Anterior cingulate cortex (tissue), 58 donors: ENCODE measurements at places on chromosomes 3 and 15.

- no peak for DNase-seq
Measured at GRCh38 chr3:140585828-140586227, 92.0 kb upstream of the TRIM42 start.

DNA sequence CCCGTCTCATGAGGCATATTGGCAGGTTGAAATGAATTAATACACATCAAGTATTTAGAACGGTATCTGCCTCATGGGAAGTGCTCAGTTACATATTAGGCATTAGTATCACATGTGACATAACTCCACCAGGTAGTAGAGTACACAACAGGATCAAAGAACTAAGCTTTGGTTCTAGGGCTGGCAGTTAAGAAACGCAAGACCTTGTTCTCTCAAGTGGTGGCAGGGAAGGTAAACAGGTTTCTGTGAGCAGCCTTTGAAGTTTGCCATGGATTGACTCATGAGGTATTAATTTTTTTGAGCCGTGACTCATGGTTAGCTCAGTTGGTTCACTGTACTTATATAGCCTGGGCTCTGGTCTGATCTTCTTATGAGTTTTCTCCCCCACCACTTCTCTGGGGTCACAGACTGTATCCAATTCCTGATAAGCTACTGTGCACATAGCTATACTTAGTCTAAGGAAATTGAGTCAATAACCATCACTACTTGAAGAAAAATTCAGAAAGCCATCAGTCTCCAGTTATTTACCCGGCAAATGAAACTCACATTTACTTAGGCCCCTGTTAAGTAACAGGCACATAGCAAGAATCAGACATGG lies 155.6 kb upstream of the STT3B start:
- no peak for DNase-seq

DNA sequence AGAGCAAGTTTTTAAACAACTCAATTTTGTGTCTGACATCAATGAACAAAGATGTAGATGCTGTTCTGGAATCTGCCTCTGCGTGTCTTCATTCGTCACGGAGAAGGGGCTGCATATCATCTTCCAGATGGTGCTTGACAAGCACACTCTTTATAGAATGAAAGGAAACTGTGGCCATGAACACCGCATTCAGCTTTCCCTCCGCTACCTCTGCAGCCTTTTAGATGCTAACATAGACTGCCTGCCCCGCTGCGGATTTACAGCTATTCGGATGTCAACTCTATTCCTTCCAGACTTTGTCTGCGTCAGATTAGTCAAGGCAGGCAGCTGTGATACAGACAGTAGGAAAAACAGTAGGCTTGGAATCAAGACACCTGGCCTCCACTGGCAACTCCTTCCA lies 232.9 kb downstream of the TJP1 start:
- no peak for DNase-seq

GRCh38 chr15:76060118-76060989 lies 569 bp downstream of the TMEM266 start:
- DNase-seq, result peak; percentile 14

DNA sequence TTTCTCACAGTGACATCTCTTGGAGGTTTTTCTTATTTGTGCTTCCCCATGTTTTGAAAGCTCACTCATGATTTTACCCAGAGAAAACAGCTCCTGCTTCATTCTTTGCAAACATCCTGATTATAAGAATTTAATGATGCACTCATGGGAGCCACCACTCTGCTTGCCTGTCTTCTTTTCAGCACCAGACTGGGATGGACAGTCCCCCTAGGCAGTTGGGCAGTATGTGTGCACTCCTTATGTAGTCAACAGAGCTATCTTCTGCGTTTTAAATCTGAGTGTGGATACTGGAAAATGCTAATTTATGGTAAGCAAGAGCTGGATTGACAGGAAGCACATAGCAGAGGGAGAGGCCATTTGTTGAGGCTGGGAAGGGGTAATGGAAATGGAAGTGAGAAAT lies 276.1 kb downstream of the AGBL1 start:
- no peak for DNase-seq

GRCh38 chr3:120462409-120462959 lies 11.7 kb upstream of the FSTL1 start:
- DNase-seq, result no peak

DNA sequence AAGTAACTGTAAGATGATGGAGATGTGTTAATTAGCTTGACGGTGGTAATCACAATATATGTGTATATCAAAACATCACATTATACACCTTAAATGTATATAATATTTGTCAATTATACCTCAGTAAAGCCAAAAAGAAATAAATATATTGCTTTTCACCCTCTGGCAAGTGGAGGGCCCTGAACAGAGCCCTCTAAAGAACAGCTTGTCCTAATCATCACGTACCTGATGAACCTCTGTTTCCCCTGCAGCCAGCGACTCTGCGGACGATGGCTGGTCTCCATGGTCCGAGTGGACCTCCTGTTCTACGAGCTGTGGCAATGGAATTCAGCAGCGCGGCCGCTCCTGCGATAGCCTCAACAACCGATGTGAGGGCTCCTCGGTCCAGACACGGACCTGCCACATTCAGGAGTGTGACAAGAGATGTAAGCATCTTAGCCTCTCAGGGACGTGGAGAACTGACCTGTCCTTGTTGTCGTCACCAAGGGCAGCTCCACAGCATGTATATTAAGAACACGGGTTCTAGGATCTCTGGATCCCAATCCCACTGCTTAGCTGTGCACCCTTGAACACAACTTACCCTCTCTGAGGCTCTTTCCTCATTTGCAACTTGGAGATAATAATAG lies 6.3 kb downstream of the THBS1 start:
- no peak for DNase-seq

- no peak for DNase-seq
Measured at GRCh38 chr3:157956850-157957249, 149.4 kb downstream of the SHOX2 start.

GRCh38 chr3:139935866-139936817 lies 1.2 kb downstream of the CLSTN2 start:
- peak; percentile 54 for DNase-seq

DNA sequence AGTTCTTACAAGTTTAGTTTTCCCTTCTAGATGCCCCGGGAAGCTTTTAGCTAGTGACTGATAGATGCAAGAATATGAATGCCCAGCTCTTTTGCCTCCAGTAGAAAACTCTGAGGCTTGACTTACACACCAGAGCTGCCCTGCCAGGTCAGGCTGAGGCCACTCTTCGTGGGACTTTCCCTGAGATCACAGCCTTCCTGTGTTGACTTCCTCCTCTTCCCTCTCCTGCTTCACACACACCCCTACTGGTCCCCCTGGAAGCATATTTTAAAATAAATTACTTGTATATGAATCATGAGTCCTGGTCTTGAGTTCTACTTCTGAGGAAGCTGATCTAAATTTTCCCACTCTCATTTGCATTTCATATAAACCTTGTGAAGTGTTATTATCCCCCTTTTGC lies 413.7 kb downstream of the PDCD6IP start:
- DNase-seq, result no peak

- no peak for DNase-seq
Measured at GRCh38 chr3:179743913-179744312, 91.1 kb downstream of the USP13 start.

DNA sequence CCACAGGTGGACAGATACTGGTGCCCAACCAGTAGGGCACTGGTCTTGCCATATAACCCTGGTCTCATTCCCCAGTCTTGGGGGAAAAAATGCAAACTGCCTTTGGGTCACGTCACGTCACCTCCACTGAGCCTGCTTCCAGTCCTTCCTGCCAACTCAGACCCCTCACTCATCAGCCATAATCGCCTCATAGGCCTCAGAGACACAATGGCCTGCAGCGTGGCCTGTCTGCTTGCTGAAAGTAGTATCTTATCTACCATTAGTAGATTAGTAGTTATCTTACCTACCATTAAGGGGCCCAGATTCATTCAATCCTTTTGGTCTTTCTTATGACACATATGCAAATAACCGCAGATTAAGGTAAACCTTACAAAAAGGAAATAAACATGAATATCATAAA lies 93.8 kb downstream of the FAM174B start:
- no peak for DNase-seq
